Activated T-helper 1 cell treated with anti-CD3 and anti-CD28 coated beads, Interleukin-12 subunit alpha, Interleukin-12 subunit beta, Interleukin-2, Interleukin-4 antibody, amounts not matched to agents 30 ng/mL and 10 ng/mL and 1 ng/mL, durations not matched to agents 14 hours and 24 hours and 36 hours (primary cell): ENCODE measurements at places on chromosomes 12 and 14. TPM values are rescaled to one million over a fixed set of nuclear protein-coding genes. Genes with fewer than 3 reads are reported as not detected.

TMPRSS12 gene
- not detected in 2 replicates for total RNA-seq

MORN3 gene
- 0.41 and 0.61 TPM in 2 replicates for total RNA-seq

- no peak for DNase-seq
These were observed 159.6 kb downstream of the PLCZ1 start for GRCh38 chr12:18578191-18578590.

GRCh38 chr14:55781046-55781445 lies 201.0 kb downstream of the KTN1 start:
- DNase-seq, result no peak

DNA sequence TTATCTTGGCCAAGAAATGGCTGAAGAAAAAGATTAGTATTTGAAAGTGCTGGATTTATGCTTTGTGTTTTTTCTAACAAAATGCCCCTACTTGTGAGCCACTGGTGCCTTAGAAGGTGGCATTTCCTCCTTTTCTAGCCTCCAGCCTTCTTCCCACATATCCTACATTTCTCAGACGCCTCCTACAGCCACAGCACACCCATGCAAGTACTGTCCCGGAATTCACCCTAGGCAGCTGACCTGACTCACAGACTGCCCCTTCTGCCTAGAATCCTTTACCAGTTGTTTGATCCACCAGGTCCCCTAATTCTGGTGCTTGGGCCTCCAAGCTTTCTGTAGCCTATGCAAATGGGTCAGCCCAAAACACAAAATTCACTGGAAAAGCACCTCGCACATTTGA lies 166.0 kb downstream of the FOXN3 start:
- DNase-seq, result no peak
